ENCODE measurements at places on chromosomes 4 and X.

GRCh38 chr4:88841635-88842034 lies 144.0 kb upstream of the NAP1L5 start:
- no peak for DNase-seq

GRCh38 chr4:154608361-154609252 lies 3.8 kb downstream of the FGG start:
- DNase-seq: no peak

DNA sequence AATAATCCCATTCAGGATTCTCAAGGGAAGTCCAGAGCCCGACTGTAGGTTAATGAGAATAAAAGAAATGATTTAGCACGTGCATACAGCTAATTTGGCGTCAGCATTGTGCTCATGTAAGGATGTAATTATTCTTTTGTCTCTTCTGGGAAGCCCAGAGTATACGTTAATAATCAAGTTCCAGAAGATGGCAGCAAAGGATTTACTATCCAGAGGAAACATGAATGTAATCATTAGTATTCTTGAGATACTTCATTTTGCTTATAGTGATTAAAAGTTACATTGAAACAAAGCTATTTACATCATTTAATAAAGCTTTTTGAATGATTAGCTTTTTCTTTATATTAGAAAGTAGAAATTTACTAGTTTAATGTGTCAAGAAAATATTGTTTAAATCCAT lies 27.1 kb upstream of the MAP9 start:
- no peak for DNase-seq

GRCh38 chrX:124910611-124911010 lies 409.1 kb upstream of the TEX13C start:
- DNase-seq: no peak

DNA sequence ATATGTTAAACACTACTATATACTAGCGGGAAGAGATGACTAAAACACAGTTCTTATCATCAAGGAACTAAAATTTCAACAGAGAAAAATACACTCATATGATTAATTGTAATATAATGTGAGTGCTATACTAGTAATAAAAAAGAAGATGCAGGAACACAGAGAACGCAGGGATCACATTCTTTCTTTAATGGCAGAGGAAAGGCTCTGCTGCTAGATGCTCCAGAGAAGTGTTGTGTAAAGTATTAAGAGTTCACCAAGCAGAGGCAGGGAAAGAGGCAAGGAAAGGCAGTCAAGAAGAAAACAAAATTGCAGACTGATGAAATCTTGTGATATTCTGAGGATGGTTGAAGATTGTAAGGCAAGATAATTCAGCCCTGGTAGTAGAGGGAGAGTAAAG lies 394.7 kb downstream of the PDGFC start:
- no peak for DNase-seq

- no peak for DNase-seq
Measured at GRCh38 chr4:111362941-111363361, 740.1 kb upstream of the PITX2 start.

- no peak for DNase-seq
Measured at GRCh38 chr4:48261281-48261680, 8.4 kb downstream of the TEC start.

- DNase-seq: no peak
Measured at GRCh38 chr4:166123546-166123945, 250.5 kb downstream of the TLL1 start.

- no peak for DNase-seq
Measured at GRCh38 chr4:113053883-113054282, 4.4 kb downstream of the ANK2 start.

DNA sequence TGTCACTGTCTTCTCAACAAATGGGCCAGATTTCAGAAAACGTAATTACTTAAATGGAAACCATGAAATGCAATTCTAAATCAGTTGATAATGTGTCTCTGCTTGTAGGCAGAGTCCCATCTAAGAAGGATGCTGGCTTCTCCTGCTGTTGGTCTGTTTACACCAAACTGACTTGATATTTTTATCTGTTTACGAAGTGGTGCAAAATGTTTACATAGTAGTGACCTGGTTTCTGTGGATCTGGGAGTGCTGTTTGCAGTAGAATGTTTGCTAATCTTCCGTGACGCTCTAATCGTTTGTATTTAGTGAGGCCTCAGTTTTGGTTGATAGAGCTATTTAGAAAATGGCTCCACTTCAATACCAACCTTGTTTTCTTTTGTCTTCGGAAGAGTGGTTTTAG lies 213.5 kb downstream of the VEGFC start:
- no peak for DNase-seq

- DNase-seq: no peak
Measured at GRCh38 chr4:148192526-148192925, 249.7 kb downstream of the NR3C2 start.

DNA sequence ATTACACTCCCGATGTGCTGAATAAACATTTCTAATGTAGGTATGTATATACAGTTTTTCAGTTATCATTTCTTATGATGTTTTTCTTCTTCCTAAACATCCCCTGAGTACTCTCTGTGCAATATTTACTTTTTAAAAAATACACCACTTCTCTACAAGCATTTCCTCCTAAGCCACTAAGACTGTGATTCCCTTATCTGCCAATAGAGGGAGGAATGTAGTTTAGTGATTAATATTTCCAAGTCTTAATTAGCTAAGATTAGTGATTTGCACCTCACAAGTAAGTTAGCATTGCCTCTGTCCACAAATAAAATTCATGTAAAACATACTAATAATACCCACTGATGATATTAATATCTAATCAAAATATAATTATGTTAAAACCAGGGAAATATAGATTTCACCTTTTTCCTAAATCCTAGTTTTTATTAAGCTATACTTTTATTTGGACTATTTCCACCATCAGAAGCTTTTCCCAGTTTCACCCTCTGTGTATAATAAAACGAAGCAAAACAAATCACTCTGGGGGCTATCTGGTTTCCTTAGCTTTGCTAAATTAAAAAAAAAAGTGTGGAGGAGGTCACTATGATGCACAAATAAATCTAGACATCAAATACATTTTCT lies 909.1 kb downstream of the FAT4 start:
- DNase-seq: no peak

DNA sequence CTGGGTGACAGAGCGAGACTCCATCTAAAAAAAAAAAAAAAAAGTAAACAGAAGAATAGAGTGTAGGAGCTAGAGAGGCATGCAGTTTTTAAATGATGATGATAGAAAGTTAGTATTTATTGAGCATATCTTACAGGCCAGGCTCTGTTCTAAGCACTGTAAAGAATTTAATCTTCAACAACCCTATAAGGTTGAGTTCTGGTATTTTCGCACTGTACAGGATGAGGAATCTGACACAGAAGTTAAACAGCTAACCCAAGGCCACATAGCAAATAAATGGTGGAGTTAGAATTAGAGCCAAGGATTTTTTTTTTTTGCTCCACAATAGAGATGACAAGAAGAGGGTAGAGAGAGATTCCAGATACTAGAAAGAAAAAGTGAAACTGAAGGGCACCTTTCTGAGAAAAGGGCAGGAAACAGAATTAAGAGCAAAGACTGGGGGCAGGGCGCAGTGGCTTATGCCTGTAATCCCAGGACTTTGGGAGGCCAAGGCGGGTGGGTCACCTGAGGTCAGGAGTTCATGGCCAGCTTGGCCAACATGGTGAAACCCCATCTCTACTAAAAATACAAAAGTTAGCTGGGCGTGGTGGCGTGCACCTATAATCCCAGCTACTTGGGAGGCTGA lies 56.1 kb downstream of the KLHL5 start:
- DNase-seq: no peak

GRCh38 chr4:168451331-168451730 lies 29.0 kb downstream of the DDX60L start:
- no peak for DNase-seq

DNA sequence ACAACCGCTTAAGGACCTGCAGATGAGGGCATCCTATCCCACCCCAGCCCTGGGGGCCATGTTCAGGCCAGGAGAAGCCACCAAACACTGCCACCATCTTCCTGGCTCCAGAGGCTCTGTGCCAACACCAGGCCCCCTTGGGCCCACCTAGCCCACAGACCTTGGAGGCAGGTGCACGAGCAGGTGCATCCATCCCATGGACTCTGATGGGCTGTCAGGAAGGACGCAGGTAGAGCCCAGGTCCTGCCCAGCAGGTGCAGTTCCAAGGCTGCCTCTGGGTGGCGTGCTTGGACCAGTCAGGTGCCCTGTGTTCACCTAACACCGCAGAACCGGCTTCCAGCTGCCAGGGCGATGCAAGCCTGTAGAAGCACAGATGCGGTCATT lies 22.8 kb upstream of the PDE6B start:
- no peak for DNase-seq

DNA sequence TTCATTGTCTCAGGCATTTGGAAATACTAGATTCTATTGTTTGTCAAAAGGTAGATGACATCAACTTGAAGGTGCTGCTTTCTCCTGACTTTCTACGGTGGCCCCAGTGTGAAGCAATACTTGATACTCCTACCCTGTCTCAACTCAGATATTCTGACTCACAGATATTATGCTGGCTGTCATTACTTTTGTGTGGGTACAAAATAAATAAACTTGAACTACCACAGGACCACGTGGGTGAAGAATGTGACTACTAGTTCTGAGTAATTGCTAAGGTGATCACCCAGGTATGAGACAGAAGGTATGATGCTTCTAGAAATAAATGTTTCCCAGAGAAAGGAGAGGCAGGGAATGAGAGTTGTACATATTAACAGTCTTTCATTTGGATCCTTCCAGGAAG lies 275.3 kb upstream of the SPOCK3 start:
- DNase-seq: no peak

DNA sequence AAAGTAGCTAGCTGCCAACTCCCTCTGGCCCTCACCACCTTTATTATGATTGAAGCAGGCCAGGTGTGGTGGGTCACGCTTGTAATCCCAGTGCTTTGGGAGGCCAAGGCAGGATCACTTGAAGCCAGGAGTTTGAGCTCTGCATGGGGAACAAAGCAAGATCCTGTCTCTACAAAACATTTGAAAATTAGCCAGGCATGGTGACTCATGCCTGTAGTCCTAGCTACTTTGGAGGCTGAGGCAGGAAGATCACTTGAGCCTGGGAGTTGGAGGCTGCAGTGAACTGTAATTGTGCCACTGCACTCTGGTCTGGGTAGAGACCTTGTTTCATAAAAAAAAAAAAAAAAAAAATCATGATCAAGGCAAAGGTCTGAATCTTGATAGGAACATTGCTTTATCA lies 467.0 kb upstream of the DIPK2B start:
- peak; percentile 24 for DNase-seq

GRCh38 chr4:101238706-101239105 lies 108.6 kb downstream of the PPP3CA start:
- DNase-seq: peak; percentile 53

- no peak for DNase-seq
Measured at GRCh38 chr4:158875455-158875854, 106.6 kb downstream of the FNIP2 start.

DNA sequence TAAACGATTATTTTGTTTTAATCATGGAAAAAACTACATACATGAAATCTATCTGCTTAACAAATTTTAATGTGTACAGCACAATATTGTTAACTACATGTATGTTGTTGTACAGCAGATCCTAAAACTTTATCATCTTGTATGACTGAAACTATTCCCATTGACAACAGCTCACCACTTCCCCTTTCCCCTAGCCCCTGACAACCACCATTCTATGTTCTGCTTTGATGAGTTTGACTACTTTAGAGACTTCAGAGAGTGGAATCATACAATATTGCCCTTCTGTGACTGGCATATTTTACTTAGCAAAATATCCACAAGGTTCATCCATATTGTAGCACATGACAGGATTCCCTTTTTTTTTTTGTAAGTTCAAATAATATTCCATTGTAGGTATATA lies 185.9 kb downstream of the CFAP299 start:
- no peak for DNase-seq

- no peak for DNase-seq
Measured at GRCh38 chr4:176964116-176964691, 171.5 kb upstream of the VEGFC start.

DNA sequence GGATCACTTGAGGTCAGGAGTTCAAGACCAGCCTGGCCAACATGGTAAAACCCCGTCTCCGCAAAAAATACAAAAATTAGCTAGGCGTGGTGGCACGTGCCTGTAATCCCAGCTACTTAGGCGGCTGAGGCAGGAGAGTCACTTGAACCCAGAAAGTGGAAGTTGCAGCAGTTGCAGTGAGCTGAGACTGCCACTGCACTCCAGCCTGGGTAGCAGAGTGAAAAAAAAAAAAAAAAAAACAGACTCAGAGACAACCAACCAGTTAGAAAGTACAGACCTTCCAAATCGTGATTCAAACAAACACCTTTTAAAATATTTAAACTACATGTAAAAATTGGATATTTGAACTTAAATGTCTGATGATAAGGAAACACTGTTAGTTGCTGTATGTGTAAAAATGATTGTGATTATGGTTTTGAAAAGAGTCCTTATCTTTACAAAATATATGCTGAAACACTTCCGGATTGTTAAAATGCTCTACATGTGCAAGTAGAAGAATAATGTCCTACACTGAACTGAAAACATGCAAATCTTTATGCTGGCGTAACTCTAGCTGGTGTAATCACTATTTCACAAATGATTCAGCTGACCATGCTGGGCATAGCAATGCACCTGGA lies 37.8 kb downstream of the SH3KBP1 start:
- DNase-seq: no peak

DNA sequence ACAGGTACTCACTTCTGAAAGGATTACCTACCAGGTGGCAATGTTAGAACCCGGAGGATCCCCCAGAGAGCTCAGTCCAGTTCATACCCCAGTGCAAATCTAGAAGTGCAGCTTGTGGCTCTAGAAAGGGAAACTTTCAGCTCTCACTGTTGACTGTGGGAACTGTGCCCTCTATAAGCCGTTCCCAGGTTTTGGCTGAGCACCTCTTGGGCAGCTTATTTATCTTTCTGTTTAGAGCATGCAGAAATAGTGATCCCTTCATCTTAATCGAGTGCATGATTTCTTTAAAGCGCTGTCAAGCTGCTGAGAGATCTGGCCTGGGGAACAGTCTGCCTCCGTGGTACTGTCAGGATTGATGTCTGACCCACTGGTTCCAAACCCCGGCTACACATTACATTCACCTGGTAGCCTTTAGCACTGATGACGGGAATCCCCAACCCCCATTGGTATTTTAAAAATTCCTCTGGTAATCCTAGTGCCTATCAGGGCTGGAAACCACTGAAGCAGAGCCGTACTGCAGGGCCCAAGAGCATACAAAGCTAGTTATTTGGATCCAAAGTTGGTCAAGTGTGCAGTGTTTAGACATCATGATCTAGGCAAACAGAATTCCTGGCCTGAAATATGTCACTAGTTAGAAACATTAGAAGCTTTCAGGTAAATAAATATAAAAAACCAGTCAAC lies 103.2 kb downstream of the KLHL8 start:
- DNase-seq: no peak

DNA sequence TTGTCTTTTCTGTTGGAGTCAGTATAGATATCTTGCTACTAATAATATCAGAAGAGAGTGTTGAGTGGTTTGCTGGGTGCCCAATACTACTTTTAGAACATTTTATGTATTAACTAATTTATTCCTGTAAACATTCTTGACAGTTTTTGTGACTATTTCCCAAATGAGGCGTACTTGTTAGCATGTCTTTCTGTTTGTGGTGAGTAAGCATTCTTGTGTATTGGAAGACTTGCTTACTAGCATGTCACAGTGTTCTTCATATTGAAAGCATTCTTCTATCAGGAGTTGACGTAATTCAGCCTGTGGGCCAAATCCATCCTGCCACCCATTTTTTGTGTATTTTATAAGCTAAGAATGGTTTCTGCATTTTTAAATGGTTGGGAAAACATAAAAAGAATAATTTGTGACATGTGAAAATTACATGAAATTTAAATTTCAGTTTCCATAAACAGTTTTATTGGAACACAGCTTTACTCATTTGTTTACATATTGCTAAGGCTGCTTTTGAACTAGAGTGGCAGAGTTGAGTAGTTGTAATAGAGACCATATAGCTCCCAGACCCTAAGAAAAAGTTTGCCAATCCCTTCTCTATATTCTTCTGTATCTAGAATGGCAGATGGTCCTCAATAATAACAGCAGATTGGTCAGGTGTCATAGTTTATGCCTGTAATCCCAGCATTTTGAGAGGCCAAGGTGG lies 20.4 kb downstream of the REPS2 start:
- no peak for DNase-seq
